ENCODE measurements at places on chromosomes 3 and 15. TPM values are rescaled to one million over a fixed set of nuclear protein-coding genes. Genes with fewer than 3 reads are reported as not detected.

The NR1I2 gene
- total RNA-seq = 0.16 TPM

The OR5K2 gene
- not detected for total RNA-seq

DNA sequence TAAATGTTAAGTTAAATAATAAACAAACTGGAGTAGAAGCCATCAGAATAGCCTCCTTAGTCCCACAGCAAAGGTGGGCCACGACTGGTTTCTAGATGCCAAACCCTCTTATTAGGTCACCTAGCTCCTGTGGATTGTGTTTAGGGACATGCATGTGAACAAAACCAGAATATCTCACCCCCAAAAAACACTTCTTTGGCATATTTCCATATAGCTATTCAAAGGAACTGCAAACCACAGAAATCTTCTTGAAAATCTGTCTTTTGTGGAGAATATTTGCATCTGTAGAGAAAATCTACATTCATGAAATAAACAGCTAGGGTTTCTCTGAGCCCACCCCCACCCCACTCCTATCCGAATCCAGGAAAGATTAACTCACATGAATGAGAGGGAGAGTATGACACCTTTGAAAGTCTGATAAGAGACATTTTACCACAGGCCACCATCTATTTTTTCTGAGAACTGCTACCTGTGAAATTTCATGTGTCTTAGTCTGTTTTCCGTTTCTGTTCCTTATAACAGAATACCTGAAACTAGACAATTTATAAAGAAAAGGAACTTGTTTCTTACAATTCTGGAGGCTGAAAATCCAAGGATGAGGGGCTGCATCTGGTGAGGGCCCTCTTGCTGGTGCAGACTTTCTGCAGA, 159.4 kb downstream of the NEK10 start:
- no peak for DNase-seq

The CD96 gene
- total RNA-seq = 1.9 TPM

DNA sequence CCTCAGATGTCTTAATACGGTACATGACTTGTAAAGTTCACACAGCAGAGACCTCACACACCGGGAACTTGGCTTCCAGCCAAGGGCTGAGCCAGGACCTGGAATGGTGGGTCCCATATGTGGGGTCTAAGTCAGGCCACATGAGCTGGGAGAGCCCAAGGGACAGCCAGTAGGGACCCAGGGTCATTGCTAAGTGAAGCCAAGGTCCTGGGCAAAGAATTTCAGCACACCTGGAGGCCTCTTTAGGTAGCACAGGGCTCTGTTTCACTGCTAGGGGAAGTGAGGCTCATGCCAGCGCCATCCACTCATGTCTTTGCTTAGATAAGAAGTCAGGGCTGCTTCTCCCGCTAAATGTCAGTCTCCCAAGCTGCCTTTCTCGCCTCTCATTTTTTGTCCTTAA, 116.6 kb upstream of the TLE3 start:
- DNase-seq = peak; percentile 50

DNA sequence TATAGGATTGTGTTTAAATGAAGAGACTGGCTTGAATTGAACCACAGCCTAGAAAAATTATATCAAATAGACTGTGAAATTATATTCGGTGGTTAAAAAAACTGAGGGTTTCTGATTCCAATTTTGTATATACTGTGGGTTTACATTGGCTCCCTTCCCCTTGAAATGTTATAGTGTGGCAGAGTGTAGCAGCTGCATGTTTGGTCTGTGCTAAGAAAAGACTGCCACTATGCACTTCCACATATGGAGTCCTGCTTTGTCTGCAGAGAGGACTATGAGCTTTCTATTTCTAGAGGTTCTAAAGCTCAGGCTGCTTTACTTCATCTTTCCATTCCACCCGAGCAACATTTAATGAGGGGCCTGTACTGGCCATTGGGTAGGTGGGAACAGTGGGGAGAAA, 112.3 kb downstream of the P3H2 start:
- DNase-seq = no peak

GRCh38 chr3:146511402-146512134, 32.8 kb downstream of the PLSCR1 start:
- no peak for DNase-seq

The GRM7 gene
- 0.03 TPM for total RNA-seq

The NAALADL2 gene
- total RNA-seq = 7.0 TPM

The GOLGA8S gene
- 0.37 TPM for total RNA-seq

GRCh38 chr15:31511707-31512310, 185.2 kb downstream of the KLF13 start:
- DNase-seq = no peak

DNA sequence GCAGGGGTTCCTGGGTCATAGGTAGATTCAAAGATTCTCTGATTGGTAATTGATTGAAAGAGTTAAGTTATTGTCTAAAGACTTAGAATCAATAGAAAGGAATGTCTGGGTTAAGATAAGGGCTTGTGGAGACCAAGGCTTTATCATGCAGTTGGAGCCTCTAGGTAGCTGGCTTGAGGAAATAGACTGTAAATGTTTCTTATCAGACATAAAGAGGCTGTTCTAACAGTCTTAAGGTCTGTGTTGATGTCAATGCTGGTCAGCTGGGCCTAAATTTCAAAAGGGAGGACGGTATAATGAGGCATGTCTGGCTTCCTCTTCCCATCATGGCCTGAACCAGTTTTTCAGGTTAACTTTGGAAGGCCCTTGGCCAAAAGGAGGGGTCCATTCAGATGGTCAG, 48.9 kb downstream of the GASK1A start:
- no peak for DNase-seq

- no peak for DNase-seq
These were observed 167.6 kb downstream of the ABHD5 start for GRCh38 chr3:43858294-43858701.

- DNase-seq = no peak
These were observed 446.1 kb downstream of the CNTN4 start for GRCh38 chr3:2544718-2545117.

DNA sequence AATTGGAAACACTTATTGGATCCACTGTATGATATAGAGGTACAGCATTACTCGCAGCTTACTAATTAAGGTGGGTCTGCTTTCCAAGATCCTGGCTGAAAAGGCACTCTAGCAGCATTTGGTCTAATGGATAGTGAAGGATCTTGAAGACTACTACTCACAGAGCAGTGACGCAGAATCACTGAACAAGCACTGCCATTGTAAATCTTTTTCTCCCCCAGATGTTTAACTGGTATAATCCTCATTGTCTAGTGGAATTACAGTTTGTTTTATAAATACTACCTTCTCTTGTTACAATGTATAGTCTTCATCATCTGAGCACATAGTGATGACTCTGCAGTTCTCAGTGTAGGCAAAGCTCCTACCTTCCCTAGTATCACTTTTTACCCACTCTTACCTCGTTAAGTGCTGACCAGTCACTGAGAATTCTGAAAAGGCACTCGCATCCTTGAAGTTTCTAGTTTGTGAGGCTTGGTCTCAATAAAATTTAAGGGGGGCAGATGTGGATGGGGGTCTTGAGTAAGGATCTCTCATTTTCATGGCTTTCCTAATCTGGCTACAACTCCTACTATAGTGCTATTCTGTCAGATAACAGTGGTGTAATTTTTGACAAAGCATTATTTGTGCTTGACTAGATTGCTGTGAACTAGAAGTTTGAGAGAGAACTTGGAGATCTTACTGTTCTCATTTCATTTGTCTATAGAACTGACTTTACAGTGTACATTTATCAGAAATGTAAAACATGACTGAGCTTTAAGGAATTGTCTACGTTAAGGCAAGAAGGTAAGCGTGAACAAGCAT, 23.2 kb downstream of the MAPK6 start:
- DNase-seq = no peak

DNA sequence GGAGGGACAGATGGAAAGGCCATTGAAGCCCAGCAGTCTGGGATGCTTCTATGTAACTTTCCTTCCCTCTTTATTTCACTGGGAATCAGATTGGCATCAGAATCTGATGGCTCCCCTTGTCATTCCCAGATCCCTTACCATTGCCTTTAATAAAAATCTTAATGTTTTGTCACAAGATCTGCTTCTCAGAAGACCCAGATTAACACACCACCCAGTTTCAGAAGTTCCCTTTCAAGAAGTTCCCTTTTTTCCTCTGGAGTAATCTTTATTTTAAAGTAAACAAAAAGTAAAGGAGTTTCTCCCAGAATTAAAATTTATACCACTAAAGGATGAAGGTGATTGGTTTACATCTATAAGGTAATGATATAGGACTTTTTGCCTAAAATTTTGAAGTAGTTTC, 76.4 kb downstream of the UBR1 start:
- no peak for DNase-seq

Measured in pancreas (tissue), 10 donors.